ENCODE measurements at places on chromosomes 12 and 14.

DNA sequence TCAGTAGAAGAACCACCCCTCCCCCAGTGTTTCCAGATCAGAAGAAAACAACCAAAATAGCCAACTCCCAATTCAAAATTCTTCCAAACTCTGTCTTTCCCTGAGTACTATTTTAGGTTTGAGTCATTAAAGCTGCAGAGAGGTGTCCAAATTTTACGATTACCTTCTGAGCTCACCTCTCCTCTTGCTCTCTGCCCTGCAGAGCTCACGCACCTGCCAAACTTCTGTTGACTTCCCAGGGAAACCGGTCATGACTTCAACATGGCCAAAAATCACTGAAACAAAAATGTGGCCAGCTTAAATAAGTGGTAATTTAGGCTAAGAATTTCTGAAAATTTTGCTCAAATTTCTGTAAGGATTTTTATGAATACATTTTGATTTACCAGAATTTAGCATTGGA lies 70.9 kb upstream of the OTX2 start:
- DNase-seq, result no peak

DNA sequence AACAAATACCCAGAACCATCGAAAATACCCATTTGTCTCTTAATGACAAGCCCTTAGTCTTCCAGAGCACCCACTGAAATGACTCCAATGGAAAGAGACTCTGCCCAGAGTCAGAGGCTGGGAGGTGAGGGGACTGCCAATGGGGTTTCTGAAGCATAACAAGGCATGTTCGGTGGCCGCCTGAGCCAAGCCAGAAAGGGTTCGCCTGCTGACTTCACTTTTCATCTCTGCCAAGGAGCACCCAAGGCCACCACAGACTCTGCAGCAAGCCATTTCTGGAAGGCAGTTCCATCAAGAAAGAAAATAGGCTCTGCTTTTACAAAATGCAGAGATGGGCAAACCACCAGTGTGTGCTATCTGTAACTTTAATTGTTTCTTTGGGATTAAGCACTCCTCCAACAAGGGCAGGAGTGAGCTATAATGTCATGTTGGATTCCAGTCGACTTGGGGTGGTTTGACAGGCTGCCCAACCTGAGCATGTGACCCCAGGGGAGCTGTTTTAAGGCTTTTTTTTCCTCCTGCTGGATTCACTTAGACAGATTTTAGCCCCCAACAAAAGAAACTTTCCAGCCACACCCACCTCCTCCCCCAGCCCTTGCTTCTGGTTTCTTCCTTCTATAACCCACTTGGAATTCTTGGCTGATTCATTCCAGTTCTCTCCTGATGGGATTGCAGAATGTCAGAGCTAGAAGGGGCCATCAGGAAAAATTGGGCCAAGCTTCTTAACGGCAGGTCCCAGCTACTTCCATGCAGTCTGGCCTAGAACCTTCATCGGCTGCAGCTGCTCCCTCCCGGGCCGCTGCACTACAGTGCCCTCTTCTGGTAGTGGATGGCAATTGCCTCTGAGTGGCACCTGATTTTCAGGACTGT lies 24.1 kb downstream of the CKAP4 start:
- DNase-seq, result no peak

GRCh38 chr14:85599939-85600338 lies 70.0 kb downstream of the FLRT2 start:
- no peak for DNase-seq

- no peak for DNase-seq
These were observed 823.7 kb downstream of the AACS start for GRCh38 chr12:125888921-125889320.

GRCh38 chr14:96514694-96515093 lies 12.5 kb downstream of the PAPOLA start:
- no peak for DNase-seq

DNA sequence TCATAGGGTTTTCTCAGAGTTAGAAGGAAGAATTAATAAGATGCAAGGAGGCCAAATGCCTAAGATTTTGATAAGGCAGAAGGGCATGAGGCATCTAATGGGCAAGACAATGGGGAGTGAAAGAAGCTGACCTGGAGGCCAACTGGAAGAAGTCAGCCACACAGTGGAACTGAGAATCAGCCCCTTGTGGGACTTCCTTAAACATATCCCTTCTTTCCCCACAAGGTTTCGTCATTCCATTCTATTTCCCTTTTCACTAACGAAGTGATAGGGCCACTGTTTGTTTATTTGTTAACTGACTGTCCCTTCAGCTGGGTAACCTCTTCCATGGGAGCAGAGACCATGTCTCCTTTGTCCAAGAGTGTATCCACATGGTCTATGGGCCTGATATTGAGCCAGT lies 86.2 kb downstream of the HELB start:
- no peak for DNase-seq

GRCh38 chr12:128133321-128134073 lies 133.5 kb upstream of the TMEM132C start:
- no peak for DNase-seq

GRCh38 chr14:104604458-104605449 lies at the start of gene TMEM179:
Gene TMEM179 (minus strand): TSS chr14:104604772. CDS start chr14:104604741, 31 bp downstream.
- no peak for DNase-seq

DNA sequence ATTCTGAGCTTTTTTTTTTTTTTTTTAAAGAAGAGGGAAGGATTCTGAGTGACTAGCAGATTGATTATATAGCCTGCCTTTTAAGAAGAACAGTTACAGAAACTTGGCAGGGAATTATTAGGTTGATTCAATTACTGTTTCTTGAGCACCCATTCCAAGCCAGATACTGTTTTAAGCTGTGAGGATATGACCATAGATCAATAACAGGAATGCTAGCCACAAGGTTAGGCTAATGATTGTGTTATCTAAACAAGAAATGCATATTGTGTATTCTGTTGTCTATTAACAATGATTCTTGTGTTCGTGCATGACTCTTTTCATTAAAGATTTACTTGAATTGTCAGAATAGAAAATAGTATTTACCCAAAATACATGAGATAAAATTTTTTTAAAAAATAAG lies 67.1 kb downstream of the PRORP start:
- no peak for DNase-seq
